NCI-H187 (cell line): ENCODE measurements at places on chromosomes 11 and 22.

DNA sequence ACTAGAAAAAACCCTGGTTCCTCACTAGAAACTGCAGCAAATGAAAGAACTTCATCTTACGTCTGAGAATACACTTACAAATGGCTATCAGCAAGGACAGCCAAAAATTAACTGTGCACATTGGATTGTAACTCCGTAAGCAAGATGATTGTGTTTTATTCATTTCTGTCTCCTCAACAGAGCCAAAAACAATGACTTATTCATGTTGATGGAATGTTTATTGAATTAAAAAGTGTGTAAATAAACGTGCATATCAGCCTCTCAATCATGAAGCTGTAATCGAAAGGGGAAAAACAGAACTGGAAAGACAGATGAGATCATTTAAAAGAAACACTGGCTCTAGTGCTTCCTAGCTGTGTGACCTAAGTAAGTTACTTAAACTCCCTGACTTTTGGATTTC, 307.5 kb upstream of the ZC3H12C start:
- no peak for DNase-seq

DNA sequence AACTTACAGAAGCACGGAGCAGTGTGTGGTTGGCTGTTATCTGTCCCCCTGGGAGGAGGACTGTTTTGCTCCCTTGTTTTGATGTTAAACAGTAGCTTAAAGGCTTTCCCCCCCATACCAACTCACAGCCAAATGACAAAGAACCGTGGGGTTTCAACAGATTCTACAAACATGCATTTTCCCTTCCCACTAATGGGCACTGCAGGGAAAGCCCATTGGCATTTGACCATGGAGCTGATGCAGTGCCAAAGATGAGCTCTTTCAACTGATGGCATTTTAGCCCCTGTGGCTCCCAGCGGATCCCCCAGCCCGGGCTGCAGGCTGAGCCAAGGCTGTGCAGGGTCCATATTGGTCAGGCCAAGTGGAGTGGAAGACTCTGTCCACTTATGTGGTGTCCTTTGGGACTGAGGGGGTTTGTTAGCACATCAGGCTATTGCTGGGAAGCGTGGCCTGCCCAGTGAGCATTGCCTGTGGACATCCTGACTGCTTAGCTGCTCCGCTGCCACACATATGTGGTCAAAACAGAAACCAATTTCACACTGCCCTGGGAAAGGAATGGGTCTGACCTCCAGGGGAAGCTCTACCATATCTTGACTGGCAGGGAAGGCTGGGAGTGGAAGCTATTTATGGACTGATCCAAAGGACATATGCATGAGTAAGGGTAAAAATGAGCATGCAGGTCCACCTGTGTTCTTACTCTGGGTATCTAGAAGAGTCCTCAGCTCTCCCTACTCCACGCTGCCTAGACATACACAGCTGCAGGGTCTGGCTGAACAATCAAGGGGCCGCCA, 116.4 kb upstream of the PARVA start:
- DNase-seq: no peak

GRCh38 chr11:45929486-45930030, 7.1 kb downstream of the LARGE2 start:
- no peak for DNase-seq

DNA sequence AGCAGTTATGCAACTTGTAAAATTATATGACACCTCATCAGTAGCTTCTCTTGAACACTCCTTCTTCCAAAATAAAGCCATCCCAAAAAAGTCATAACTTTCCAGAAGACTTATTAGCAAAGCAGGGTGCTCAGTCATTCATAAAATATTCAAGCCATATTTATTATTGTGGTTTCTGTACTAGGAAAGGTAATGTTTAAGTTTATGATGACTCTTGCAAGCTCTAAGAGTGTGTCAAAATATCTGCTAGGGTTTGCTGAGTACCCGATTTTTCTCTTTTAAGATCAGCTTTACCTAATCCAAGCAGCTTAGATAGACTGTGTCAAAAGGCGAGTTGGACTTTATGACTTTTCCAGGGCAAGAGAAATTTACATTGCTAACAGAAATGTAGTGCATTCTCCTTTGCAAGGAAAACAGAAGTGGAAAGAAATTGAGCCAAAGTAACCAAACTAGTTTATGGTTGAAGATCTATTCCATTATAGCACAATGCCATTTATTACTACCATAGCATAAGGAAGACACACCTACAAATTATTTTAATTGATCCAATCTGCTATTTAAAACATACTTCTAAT, 98.0 kb upstream of the SOX6 start:
- DNase-seq: no peak

GRCh38 chr11:59754494-59754858, 700 bp upstream of the STX3 start:
- DNase-seq: no peak

DNA sequence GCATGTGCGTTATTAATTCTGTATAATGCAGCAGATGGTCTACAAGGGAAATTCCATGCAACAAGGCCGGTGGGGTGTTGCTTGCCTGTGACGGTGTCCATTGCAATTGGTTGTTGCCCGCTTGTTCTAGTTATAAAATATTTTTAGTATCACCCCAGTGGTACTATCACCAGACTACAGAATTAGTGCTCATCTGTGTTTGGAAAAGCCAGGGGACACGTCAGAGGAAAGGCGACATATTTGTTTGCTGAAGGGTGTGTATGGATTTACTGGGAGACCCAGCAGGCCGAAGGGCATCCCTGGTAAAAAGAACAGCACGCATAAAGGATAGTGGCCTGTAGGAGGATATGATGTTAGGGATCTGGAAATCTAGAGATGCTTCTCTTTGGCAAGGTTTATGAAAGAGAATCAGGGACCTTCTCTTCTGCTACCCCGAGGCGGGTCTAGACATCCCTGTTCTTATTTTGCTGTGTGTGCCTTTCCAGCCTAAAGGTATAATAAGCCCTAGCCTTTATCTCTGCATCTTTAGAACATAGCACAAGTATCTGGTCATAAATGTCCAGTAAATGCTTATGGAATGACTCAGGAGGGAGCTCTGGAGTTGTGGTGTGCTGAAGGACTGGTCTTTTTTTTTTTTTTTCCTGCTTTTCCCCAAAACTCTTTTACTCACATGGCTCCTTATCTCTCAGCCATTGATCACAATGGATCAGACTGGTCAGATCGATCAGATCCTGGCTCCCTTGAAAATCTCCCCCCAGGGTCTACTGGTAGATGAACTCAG, 90.9 kb downstream of the LDLRAD3 start:
- DNase-seq: no peak

- no peak for DNase-seq
Measured at GRCh38 chr11:131422029-131422428, 51.6 kb downstream of the NTM start.

DNA sequence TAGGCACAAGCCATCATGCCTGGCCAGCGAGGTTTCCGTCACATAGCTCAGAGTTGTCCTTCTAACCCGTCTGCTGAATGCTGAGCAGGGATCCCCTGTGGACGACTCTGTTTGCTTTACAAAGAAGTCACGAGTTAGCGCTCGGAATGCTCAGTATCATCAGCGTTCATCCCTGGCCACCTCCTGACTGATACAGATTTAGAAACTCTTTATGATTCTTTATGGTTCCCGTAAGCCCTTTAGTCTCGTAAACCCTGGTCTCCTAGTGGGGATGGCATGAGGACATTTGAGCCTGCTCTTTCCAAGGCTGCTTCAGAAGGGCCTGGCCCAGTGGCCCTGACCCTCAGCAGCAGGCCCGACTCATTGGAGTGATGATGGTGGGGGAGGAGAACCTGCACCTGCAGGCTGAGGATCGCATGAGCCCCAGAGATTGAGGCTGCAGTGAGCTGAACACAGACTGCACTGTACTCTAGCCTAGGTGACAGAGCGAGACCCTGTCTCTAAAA, 9.6 kb downstream of the PEX26 start:
- no peak for DNase-seq

DNA sequence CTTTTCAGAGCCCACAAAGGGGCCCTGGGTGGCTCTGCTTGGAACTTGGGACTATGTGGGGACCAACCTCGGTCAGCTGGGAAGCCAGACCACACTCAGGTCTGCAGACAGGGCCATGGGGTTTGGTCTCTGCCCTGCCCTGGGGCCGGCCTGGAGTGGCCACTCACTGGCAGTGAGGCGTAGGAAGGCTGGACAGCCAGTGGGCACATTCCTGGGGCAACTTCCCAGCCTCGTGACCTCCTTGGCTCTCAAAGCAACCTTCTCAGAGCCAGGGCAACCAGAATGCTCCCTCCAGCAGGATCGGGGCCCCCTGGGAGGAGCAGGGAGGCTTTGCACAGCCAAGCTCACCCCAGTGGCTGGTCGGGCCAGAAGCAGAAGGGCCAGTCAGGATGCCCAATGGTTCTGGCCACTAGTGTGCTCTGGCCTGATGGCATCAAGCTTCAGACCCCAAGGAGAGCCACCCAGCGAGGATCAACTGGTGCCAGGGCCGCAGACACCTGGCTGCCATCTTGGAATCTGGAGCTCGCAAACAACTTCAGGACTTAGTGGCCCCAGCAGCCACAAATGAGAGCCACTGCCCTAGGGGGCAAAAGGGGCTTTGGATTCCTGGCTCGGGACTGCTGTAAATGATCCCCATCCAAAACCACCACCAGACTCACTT, 87.1 kb downstream of the MYEOV start:
- DNase-seq: no peak

- DNase-seq: no peak
Measured at GRCh38 chr11:61027141-61027840, 55.8 kb downstream of the CD6 start.

DNA sequence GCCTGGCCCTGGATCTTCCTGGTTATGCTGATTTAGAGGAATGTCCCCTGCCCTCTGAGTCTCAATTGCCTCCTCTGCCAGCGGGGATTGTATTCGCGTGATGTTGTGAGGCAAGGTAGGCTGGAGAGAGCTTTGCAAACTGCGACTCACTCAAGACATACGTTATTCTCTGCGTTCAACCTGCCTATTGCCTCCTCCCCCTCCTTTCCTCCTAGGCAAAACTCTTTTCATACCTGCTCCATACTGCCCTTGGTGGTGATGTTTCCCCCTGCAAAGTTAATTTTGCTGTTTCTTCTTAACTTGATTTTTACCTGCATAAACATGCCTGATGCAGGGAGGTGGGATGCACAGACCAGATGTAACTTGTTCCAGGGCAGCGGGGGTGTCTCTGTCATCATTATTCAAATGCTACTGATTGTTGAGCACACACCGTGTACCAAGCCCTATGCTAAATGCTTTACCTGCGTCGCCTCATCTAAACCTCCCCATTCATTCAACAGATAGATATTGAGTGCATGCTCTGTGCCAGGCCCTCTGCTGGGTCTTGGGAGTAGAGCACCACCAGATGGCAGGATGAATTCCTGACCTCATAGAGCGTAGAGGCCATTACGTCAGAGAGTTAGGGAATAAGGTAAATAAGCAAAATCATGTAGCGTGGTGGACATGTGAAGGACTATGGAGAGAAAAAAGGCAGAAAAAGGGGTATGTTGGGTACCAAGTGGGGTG, 29.0 kb downstream of the SGSM1 start:
- no peak for DNase-seq

GRCh38 chr11:115497303-115497702, 6.9 kb downstream of the CADM1 start:
- DNase-seq: peak; percentile 25

- no peak for DNase-seq
Measured at GRCh38 chr11:127338380-127339259, 338.1 kb upstream of the KIRREL3 start.

- DNase-seq: no peak
Measured at GRCh38 chr22:44392446-44392921, 79.7 kb upstream of the SHISAL1 start.

GRCh38 chr11:83717537-83717936, 431.4 kb upstream of the CCDC90B start:
- no peak for DNase-seq

DNA sequence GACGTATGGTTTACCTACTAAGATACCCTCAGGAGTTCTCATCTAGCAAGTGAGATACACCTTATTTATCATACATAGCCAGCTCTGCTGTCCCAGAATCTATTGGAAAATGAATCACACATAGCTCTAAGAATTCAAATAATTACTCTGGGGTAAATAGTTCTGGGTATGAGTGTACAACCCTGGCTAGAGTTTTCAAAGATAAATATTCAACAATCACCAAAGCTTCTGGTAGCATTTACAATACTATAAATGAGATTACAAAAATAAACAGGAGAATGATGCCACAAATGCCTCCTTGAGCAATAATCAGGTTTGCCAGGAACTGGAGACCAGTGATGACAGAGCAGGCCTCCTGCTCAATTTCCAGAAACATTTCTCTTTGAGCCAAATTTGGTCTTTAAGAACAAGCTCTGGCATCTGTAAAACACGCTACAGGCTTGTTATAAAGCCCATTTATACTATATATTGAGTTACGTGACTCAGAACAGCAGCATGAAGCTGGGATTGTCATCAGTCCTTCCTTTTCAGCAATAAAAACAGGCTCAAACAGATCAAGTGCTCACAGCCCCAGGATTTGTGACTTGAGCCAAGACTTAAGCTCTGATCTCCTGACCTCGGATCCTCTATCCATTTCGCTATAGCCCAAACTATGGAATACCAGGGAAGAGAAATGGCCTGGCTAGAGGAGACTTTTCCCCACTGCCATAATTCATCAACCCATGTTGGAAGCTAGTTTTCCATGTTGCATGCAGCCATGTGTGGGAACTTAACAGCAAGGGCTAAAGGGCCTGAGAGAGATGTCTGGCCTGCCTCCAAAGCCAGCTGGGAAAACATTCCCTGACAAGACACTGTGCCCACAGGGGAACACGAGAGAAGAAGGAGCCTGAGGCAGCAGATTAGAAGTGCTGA, 19.7 kb downstream of the RAB30 start:
- DNase-seq: no peak

GRCh38 chr22:36386351-36386899, 1.3 kb downstream of the MYH9 start:
- no peak for DNase-seq

- DNase-seq: no peak
Measured at GRCh38 chr22:20922141-20922751, 5.0 kb downstream of the CRKL start.

DNA sequence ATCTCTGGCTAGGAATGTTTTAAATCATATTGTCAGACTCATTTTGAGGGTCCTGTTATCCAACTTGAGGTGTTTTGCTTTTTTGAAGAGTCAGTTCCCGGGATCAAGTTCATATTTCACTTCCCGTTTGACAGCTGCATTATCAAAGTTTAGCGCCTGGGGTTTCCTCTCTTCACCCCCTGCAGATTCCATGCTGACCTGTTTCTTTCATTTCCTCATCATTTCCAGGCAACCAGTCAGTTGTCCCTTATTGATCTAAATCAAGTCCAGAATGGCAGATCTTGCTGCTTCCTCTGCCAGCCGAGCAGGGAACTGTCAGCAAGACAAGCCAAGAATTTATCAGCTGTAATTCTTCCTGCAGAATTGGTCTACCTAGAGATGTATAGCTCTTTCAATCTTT, 197.6 kb upstream of the SYN3 start:
- no peak for DNase-seq

- DNase-seq: no peak
Measured at GRCh38 chr11:76735841-76736240, 47.3 kb upstream of the TSKU start.

- no peak for DNase-seq
Measured at GRCh38 chr22:47047321-47048122, 285.1 kb downstream of the TBC1D22A start.
